Stimulated activated CD8-positive, alpha-beta memory T cell treated with anti-CD3 and anti-CD28 coated beads, Interleukin-4, amount 100 ng/mL, for 48 hours (primary cell): ENCODE measurements at places on chromosomes 7 and 10.

DNA sequence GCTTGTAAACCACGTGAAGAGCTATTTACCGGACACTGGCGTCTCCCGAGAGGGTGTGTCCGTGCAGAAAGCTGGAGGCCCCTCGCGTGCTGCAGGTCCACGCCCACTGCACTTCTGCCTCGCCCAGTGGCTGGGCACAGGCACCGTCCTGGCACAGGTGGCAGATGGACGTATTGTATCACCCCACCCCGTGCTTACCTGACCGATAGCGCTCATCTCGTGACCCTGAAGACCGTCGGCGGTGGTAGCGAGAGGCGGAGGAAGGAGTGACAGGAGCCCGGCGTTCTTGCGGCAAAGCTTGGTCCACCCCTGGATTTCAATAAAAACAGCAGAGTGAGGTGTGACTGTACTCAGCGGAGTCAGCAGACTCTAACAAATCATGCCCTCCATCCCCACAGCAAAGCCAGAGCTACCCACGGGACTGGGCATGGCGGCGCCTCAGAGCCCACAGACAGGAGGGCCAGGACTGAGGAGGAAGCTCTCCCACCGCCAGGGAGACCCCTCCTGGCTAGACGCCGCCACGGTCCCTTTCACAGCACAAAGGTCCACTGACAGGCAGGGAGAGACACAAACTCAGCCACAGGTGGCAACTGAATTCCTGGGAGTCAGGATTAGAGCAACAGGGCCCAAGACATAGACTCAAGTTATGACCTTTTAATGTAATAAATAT is 217.1 kb downstream of the DIP2C start:
- no peak for DNase-seq

DNA sequence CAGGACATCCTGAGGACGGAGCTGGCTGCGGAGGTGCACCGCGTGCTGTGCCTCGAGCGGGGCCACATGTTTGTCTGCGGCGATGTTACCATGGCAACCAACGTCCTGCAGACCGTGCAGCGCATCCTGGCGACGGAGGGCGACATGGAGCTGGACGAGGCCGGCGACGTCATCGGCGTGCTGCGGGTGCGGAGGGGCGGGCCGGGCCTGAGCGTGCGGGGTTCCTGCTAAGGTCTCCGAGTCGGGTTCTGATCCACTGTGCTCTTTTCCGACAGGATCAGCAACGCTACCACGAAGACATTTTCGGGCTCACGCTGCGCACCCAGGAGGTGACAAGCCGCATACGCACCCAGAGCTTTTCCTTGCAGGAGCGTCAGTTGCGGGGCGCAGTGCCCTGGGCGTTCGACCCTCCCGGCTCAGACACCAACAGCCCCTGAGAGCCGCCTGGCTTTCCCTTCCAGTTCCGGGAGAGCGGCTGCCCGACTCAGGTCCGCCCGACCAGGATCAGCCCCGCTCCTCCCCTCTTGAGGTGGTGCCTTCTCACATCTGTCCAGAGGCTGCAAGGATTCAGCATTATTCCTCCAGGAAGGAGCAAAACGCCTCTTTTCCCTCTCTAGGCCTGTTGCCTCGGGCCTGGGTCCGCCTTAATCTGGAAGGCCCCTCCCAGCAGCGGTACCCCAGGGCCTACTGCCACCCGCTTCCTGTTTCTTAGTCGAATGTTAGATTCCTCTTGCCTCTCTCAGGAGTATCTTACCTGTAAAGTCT is 10.4 kb downstream of the ATG9B start:
- peak; percentile 90 for DNase-seq

DNA sequence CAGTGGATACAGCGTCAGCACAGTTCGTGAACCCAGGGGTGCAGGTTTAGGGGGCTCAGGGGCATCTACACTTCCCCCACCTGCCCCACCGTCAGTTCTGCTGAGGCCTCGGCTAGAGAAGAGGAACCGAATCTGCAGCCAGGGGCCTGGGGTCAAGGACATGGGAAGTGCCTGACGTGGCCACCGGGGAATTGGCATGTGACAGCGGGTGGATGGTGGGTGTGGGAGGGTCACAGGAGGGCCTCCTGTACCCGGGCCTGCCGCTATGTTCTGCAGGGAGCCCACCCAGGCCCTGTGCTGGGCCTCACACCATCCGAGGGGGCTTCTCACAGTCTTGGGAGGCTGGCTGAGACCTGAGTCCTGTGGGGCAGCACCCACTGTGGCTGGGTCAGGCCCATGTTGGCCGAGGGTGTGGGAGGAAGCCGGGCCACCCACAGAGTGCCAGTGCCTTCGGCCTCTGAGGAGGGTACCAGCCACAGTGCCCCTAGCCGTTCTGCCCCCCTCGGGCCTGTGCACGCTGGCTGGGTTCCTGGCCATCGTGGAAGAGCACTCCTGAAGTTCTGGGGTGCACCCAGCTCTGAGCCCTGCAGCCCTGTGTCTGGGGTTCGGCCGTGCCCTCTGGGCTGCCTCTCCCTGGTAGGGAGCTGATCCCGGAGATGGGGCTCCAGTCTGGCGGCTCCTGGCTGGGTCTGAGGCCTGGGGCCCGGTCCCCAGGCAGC is 5.9 kb downstream of the TTYH3 start:
- DNase-seq, result no peak

DNA sequence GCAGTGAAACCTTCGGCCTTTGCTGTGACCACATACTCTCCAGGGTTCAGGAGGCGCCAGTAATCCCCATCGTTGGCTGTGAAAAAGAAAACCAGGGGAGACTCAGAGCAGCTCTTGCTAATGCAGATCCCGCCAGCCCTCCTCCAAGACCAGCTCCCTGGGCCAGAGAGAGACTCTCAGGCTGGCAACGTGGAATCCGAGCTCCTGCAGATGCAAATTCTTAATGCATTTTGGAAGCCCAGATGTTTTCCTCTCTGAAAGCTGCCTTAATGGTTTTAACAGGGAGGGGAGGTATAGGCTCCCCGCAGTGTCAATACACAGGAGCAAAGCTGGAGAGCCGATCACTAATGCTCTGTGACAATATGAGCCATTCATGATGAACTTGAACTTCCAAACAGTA is 80.8 kb downstream of the GPR26 start:
- no peak for DNase-seq

DNA sequence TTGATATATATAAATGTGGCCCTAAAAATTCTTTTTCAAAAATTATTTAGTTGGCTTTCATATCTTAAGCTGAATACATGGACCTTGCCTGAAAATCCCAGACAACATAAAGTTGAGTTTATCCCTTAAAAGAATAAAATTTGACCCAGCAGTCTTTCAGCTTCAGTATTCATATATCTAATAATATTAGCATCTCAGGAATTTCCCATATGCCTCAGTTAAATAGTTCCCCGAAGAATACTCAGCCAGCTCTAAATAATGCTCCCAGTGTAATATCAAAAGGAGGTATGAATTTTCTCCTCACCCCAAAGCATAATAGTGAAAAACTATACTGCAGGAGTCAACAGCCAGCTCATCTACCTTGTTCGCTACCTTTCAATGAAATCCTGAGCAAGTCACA is 145.9 kb downstream of the CTNNA3 start:
- DNase-seq, result no peak

- no peak for DNase-seq
Observed at GRCh38 chr7:46725136-46725535, 804.1 kb upstream of the IGFBP3 start.

GRCh38 chr7:128177768-128178550 is 63.1 kb upstream of the LEP start:
- DNase-seq, result no peak

GRCh38 chr7:99996755-99997544 is 18.4 kb upstream of the ZKSCAN1 start:
- no peak for DNase-seq

GRCh38 chr10:63468947-63469346 is 3.2 kb upstream of the JMJD1C start:
- no peak for DNase-seq

DNA sequence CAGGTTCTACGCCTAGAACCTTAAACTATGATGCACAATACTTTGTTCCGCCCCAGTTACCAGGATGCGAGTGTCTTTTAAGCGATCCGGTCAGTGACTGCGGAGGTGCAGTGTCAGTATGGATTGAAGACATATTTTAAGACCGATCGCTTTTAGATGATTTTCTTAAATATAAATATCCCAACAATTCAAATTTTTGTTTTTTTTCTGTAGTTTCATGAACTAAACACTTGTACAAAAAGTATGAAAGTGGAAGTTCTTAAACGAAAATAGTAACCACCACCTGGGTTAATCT is 835 bp downstream of the COMMD3 start:
- DNase-seq, result no peak

DNA sequence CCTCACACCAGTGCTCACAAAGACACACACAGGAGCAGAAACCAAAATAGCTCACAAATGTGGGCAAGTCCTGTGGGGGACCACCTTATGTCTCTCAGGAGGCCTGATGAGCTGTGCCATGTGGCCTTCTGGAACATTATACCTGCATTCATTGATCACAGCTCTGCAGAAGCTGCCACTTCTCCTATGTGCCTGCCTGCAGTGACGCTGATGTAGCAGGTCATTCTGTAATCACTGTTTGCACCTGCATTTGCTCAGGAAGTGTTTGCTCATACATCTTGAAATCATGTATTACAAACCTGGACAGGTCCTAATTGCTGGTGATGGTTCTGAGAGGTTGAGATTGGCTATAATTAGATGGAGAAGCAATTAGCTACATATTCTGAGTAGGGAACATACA is 310.2 kb downstream of the AUTS2 start:
- no peak for DNase-seq

- DNase-seq, result no peak
Observed at GRCh38 chr7:90604383-90604782, 8.3 kb downstream of the CDK14 start.

DNA sequence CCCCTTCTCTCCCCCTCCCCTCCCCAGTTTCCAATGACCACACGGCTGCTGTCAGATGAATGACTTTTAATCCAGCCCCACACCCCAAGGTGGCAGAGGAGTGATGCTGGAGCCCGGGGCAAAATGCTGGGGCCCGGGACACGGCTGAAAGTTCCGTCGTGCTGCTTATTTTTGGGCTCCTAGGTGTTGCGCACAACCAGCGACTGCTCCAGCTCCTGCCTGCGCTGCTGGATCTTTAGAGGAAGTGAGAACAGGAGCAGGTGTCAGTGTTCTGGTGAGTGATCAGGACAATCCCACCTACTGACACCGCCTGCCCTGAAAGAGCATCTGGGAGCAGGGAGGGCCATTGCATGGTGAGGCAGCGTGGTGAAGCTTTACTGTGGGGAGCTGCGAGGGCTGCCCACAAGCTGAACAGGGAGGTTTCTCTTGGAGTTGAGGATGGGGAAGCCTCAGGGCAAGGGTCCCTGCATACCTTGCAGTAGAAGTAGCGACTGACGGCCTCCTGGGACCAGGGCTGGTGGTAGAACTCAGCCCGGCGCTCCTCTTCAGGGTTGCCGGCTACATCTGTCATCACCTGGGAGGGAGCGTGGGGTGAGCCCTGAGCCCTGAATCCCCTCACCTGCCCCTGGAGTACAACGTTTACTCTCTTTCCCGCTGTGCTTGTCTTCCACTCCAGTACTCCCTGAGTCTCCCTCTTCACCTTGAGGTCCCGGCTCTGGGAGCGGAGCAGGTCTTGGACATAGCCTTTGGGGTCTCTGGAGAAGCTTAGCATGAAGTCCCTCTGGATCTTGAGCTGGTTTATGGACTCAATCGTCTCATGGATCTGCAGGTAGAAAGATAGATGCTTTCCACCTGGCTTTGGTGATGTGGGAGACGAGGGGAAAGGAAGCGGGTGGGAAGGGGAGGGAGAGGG is 6.9 kb downstream of the CHPF2 start:
- DNase-seq, result no peak

GRCh38 chr7:10463701-10464100 is 510.0 kb upstream of the PHF14 start:
- no peak for DNase-seq

DNA sequence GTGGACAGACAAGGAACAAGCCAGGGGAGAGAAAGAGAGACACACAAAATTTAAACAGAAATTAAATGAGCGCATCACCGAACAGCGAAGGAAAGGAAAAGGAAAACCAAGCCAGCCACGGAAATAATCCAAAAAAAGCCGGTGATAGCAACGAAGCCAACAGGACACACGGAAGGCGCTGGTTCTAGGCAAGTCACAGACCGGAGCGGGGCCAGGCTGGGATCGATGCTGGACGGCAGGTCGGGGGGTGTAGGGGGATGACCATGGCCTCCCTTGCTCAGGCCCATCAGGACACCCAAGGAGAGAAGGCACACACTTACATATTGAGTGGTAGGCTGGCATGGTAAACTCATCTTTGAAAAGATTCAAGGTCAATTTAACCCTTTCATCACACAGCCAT is 202.5 kb upstream of the PTN start:
- no peak for DNase-seq

DNA sequence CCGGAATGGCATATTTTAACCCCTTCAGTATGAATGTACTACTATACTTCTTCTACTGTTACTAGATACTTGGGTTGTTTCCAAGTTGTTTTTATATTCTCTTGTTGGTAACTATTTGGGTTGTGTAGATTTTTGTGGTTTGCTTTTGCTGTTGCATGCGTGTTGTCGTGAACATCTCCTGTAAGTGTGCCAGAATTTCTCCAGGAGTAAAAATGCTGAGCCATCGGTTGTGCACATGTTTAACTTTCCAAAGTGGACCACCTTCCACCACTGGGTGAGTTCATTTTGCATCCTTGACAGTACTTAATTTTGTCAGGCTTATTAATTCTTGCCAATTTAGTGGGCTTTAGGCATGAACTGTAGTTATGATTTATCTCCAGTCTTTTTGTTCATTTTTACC is 47.9 kb downstream of the CSGALNACT2 start:
- DNase-seq, result no peak

DNA sequence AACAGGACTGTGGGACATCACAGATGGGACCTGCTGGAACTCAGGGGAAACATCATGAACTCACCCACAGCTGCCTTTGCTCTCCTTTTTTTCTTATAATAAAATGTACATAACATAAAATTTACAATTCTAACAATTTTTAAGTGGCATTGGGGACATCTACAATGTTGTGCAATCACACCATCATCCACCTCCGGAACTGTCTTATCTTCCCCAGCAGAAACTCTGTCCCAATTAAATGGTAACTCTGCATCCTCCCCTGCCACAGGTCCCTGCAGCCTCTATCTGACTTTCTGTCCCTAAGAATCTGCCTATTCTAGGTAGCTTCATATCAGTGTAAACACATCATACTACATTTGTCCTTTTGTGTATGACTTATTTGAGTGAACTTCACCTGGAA is 19.4 kb upstream of the TMEM72 start:
- DNase-seq, result no peak
